ENCODE measurements at places on chromosomes 3 and 15.

DNA sequence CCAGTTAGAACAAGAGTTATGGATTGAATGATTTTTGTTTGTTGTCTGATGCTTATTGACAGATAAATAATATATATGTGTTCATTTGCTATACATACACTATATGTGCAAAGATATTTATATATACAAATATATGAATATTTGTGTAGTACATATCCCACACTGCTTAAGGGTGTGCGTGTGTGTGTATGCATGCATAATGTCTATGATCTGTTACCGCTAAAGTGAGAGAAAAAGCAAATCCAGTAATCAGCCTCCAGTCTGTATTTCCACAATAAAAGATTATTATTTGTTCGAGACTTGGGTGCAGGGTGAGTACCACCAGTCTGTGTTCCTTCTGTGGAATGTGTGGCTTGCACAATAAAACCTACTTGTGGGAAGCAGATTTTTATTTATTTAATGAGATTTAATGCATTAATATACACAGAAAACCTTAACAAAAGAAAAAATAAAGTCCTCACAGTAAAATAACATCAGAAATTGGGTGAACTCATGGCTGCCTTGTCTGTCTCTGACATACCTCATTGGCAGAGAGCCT is 366.0 kb upstream of the TBL1XR1 start:
- DNase-seq, result no peak

DNA sequence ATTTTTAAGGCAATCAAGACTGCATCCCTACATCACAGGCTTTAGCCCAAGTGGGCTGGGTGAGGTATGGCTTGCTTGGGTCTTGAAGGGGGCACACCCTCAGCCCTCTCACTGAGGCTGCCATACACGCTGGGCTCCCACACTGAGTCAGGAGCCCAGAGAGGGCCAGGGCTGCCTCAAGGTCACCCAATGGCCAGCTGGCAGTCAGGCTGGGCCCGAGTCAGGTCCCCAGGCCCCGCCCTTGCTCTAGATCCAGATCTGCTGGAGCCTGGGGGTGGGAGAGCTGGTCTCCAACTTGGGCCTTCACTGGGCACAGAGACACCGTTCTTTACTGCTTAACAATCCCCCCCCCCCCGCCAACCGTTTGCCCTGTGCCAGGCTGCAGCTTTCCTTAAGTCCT is 88.1 kb downstream of the IQSEC1 start:
- no peak for DNase-seq

DNA sequence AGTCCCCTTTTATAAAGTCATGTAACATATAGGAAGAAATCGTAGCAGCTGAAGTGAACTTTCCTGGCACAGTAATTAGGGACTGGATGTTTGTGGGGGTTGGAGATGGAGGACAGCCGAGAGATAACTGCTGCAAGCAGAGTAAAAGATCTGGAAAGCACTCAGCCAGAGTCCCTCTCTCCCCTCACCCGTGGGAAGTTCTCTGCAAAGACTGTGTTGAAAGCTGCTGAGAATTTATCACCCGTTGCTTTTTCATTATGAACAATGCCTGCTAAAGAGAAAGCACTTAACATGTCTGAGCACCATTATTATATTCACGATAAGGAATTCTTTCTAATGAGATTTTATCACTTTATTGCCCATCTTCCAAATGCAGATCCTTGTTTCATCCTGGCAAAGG is 248.8 kb downstream of the SHOX2 start:
- DNase-seq, result no peak

DNA sequence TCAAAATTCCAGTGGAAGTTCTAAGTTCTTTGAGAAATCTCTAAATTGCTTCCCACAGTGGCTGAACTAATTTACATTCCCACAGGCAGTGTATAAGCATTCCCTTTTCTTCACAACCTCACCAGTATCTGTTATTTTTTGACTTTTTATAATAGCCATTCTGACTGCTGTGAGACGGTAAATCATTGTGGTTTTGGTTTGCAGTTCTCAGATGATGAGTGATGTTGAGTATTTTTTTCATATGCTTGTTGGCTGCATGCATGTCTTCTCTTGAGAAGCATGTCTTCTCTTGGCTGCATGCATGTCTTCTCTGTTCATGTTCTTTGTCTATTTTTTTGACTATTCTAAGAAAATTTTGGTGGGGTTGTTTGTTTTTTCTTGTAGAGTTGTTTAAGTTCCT is 499.6 kb upstream of the CCDC54 start:
- no peak for DNase-seq

DNA sequence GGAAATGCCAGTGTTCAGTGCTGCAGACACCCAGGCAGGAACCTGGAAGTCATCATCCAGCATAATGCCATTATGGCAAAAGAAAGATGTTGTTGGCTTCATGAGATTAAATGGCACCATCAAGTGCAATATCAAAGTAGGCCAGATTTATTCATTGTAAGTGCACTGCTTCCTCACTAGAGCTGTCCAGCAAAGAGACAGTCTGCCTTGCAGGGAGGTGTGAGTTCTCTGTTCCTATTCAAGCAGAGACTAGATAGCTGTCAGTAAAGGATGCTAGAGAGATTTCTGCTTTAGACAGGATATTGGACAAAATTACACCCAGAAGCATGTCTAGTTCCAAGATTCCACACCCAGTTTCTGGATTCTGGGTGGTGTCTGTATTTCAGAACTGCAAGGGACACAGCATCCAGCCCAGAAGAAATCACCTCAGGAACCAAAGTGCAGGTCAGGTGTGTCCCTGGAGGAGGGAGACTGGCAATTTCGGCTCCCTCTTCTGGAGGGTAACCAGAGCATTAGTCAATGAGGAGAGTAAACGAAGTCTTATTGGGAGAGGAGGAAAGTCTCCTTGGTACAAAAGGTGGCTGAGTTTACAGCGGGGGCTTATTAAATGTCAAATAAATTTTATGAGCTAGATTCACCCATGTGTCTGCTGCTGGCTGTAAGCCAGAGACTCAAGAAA is 377.3 kb downstream of the EPHB1 start:
- no peak for DNase-seq

DNA sequence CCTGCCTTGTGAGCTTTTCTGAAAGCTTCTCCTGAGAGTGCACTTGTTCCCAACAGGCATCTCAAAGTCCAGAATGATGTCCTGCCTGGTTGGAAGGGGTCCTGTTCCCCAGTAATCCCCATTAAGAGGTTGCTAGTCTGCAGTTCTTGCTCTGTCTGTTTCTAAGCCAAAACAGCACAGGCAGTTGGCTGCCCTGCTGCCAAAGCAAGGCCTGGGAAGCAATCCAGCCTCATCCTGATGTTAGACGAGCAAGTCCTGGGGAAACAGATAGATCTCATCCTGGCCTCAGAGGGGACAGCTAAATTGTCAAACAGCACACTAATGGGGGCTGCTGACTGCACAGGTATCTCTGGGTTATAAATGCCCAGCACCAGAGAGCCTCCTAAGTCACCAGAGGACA is 198.0 kb downstream of the EPHB1 start:
- DNase-seq, result no peak
